ENCODE measurements at places on chromosomes 16 and 17. TPM values are rescaled to one million over a fixed set of nuclear protein-coding genes. Genes with fewer than 3 reads are reported as not detected.

DNA sequence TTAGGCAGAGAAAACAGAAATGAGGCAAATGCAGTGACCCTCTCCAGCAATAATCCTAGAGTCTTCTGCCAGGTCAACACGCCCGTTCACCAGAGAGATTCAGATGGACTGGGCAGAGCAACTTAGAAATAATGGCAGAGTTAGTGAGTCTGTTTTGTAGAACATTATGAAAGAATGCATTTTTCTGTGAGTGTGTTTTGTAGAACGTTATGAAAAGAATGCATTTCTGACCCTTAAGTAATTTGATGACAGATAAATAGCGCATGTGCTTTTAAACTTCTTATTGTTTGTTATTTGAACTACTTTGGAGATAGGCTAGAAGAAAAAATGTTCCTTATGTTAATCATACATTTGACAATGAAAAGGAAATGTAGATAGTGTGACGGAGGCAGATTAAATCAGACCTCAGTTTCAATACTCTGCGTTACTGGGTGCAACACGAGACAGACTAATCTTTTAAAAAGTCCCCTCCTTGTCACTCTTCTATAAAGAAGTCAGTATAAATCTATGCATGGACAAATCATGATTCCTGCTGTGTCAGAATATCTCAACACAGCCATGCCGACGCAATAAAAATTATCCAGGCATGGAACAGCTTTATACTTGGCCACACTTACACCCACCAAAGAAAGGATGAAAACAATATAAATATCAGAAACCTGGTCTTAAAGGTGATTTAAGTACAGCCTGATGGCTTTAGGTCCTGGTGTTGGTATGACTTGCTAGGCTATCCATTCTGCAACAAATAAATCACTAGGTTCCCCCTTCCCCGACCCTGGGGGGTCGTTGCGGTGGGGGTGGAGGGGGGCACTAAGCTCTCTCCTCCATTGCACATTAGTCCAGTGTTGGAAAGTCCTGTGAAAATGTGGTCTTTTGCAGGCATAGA is 47.8 kb downstream of the MARCHF10 start:
- peaks cover 8% of the 10 kb centered on the region for H3K4me1 ChIP-seq
- no peaks in the 10 kb centered on the region for H3K27me3 ChIP-seq
- H3K36me3 ChIP-seq: no peaks in the 10 kb centered on the region
- H3K27ac ChIP-seq: no peak overlapping the region

GRCh38 chr16:1917665-1918350 is 407 bp downstream of the HS3ST6 start:
- no peaks in the 10 kb centered on the region for H3K36me3 ChIP-seq
- peaks cover 86% of the 10 kb centered on the region for H3K27me3 ChIP-seq
- no peak overlapping the region for H3K4me3 ChIP-seq
- H3K27ac ChIP-seq: no peak overlapping the region
- peaks cover 15% of the 10 kb centered on the region for H3K4me1 ChIP-seq
- no peak for DNase-seq

- H3K4me1 ChIP-seq: no peaks in the 10 kb centered on the region
- H3K36me3 ChIP-seq: no peaks in the 10 kb centered on the region
- H3K4me3 ChIP-seq: no peak overlapping the region
- no peak for DNase-seq
- H3K27me3 ChIP-seq: no peaks in the 10 kb centered on the region
- no peak overlapping the region for H3K27ac ChIP-seq
Observed at GRCh38 chr16:57361404-57361803, 2.8 kb downstream of the CCL22 start.

DNA sequence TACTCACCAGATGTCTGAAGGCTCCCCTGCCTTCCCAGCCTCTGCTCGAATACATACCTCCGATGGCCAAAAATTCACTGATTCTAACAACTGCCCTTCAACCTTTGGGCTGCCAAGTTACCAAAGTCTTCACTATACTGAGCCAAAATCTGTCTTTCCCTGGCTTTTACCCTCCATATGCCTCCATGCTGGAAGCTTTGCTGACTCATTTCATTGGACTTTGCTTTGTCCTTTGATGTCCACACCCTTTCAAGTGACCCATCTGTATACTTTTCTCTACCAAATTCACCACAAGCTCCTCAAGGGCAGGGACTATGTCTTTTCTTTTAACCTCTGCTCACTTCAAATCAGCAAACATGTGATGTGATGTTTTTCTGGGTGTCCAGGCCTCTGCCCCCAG is 21.0 kb upstream of the MTMR4 start:
- H3K4me3 ChIP-seq: no peak overlapping the region
- H3K27ac ChIP-seq: no peak overlapping the region
- no peak for DNase-seq
- H3K27me3 ChIP-seq: no peaks in the 10 kb centered on the region
- no peaks in the 10 kb centered on the region for H3K36me3 ChIP-seq

DNA sequence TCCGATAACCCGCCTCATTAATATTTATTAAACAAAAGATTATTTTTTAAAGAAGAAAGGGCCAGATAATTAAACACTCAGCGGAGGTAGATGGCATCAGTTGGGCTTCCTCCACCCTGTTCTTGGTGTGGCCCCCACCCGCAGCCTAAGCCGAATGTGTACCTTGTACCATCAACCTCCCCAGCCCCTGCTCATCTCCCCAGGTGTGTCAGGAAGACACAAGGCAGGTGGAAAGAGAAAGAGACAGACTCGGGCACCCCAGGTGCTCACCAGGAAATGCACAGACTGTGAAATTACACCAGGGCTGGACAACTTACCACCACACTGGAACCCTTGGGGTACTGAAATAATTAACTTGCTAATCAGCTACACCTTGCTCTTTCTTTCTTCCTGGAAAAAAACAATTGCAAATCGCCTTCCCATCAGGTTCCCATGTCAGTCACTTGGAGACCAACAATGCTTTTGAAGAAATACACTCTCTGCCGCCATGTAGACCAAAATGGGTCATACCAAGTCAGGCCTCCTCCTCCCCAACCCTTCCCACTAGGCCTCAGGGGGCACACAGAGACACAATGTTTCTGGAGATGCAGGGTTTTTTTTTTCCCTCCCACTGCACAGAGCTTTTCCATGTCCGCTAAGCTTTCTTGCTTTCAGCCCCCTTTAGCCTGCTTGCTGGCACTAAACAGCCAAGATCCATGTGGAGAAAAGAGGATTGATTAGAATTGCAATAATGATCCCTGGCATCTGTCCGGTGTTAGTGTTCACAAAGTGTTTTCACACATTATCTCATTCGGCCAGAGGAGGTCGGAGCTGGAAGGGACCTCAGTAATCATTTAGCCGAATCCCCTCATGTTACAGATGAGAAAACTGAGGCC is 8.6 kb upstream of the LHX1 start:
- H3K4me3 ChIP-seq: no peak overlapping the region
- no peaks in the 10 kb centered on the region for H3K36me3 ChIP-seq
- no peak overlapping the region for H3K27ac ChIP-seq
- H3K4me1 ChIP-seq: peaks cover 48% of the 10 kb centered on the region
- DNase-seq: no peak

The PPP1R27 gene
- total RNA-seq: not detected

The TUBG2 gene
- total RNA-seq: 26.9 TPM

DNA sequence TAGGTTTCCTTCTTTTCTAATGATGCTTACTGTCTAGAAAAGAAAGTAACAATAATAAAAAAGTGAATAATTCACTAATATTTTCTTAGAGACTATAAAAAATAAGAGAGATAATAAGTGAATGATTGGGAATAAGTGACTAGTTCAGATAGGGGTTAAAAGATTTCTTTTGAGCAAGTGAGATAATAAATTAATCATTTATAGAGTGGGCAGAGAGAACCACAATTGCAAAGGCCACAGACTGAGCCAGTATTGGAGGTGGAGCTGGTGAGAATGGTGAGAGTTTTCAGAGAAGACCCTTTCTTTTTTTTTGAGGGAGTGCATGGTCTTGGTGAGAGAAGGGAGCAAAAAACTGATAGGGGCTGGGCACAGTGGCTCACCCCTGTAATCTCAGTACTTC is 159.1 kb upstream of the SALL1 start:
- no peak overlapping the region for H3K4me3 ChIP-seq
- H3K27me3 ChIP-seq: no peaks in the 10 kb centered on the region
- DNase-seq: no peak
- no peak overlapping the region for H3K27ac ChIP-seq

- H3K27ac ChIP-seq: no peak overlapping the region
- H3K36me3 ChIP-seq: no peaks in the 10 kb centered on the region
- DNase-seq: no peak
Observed at GRCh38 chr16:74064120-74064735, 232.4 kb upstream of the PSMD7 start.

The PDF gene
- total RNA-seq: 9.4 TPM

The DHX58 gene
- total RNA-seq: 19.7 TPM

DNA sequence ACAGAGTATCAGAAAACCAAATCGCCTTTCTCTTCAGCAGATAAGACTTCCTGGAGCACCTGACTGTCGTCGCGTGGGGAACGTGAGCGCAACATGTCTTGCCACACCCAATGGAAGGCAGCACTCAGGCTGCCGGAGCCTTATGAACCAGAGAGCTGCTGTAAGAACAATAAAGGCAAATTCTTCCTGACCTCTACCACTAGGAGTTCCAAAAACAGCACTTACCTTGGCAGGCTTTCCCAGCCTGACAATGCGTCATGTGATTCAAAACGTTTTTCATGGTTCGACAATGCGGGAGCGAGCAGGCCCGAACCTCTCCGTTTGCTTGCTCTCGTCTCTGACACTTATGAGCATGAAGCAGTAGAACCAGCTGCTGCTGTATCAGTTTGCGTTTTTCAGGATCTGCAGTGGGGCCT is 75.8 kb upstream of the TRAP1 start:
- peaks cover 10% of the 10 kb centered on the region for H3K4me1 ChIP-seq
- no peak overlapping the region for H3K4me3 ChIP-seq
- no peaks in the 10 kb centered on the region for H3K27me3 ChIP-seq
- H3K36me3 ChIP-seq: peaks cover 33% of the 10 kb centered on the region
- DNase-seq: peak; percentile 58

The XYLT1 gene
- 17.0 TPM for total RNA-seq

DNA sequence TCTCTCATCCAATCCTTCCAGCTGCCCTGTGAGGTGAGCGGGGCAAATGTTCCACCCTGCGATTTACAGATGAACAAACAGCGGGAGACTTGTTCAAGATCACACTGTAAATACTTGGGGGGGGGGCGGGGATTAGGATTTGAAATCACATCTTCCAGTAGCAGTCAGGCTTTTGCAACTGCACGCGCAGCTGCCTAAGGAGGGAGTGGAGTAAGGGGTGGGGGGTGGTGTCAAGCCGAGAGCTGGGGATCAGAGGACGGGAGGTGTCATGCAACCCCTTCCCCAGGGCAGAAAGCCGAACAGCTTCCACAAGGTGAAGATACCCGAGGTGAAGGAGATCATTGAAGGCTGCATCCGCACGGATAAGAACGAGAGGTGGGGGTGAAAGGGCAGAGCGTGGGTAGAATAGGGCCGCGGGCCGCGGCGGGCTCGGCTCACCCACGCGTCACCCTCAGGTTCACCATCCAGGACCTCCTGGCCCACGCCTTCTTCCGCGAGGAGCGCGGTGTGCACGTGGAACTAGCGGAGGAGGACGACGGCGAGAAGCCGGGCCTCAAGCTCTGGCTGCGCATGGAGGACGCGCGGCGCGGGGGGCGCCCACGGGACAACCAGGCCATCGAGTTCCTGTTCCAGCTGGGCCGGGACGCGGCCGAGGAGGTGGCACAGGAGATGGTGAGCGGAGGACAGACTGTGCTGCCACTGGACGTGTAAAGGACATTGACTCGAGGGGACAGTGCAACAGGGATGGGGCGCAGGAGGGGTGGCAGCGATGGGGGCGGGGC is 4.6 kb downstream of the WNK4 start:
- peaks cover 88% of the 10 kb centered on the region for H3K27me3 ChIP-seq
- no peak for DNase-seq
- H3K27ac ChIP-seq: no peak overlapping the region
- H3K36me3 ChIP-seq: no peaks in the 10 kb centered on the region
- no peak overlapping the region for H3K4me3 ChIP-seq

GRCh38 chr17:57567251-57567650 is 177.8 kb downstream of the CCDC182 start:
- peaks cover 59% of the 10 kb centered on the region for H3K4me1 ChIP-seq
- H3K36me3 ChIP-seq: no peaks in the 10 kb centered on the region
- no peak for DNase-seq

GRCh38 chr17:81123052-81124048 is 42.0 kb upstream of the PVALEF start:
- H3K36me3 ChIP-seq: peaks cover 95% of the 10 kb centered on the region
- H3K27ac ChIP-seq: peak overlapping the region; percentile 10
- H3K27me3 ChIP-seq: no peaks in the 10 kb centered on the region

GRCh38 chr17:1197781-1198490 is 18.2 kb upstream of the ABR start:
- H3K27me3 ChIP-seq: no peaks in the 10 kb centered on the region
- peak overlapping the region; percentile 79 for H3K27ac ChIP-seq
- H3K4me3 ChIP-seq: no peak overlapping the region
- DNase-seq: no peak
- H3K36me3 ChIP-seq: no peaks in the 10 kb centered on the region

GRCh38 chr16:70644763-70645597 is 1.4 kb upstream of the IL34 start:
- H3K4me3 ChIP-seq: no peak overlapping the region
- no peaks in the 10 kb centered on the region for H3K27me3 ChIP-seq
- no peak for DNase-seq
- peaks cover 27% of the 10 kb centered on the region for H3K4me1 ChIP-seq
- no peak overlapping the region for H3K27ac ChIP-seq
- H3K36me3 ChIP-seq: no peaks in the 10 kb centered on the region
